Chondrocyte (in vitro differentiated cells): ENCODE measurements at places on chromosomes 12 and 14. TPM values are rescaled to one million over a fixed set of nuclear protein-coding genes. Genes with fewer than 3 reads are reported as not detected.

TGFB3 gene
- total RNA-seq, result 200 to 223 TPM (median 222 TPM) in 3 replicates

MGST1 gene
- total RNA-seq, result 17.9 to 45.6 TPM (median 23.9 TPM) in 3 replicates

POC1B gene
- total RNA-seq, result 10.4 to 12.2 TPM (median 11.0 TPM) in 3 replicates

CARMIL3 gene
- 0.34 to 0.60 TPM (median 0.54 TPM) in 3 replicates for total RNA-seq

KRT74 gene
- not detected in 3 replicates for total RNA-seq

EXOC3L4 gene
- not detected in 3 replicates for total RNA-seq

FAM90A1 gene
- not detected in 3 replicates for total RNA-seq

RNASE3 gene
- not detected in 3 replicates for total RNA-seq

TIGAR gene
- 27.1 to 30.1 TPM (median 28.8 TPM) in 3 replicates for total RNA-seq

JPH4 gene
- 0.20 TPM in 1 of 3 replicates, not detected in the others for total RNA-seq

DTX1 gene
- total RNA-seq, result not detected in 3 replicates

C3AR1 gene
- 0.27 to 0.59 TPM in 2 of 3 replicates, not detected in the other for total RNA-seq

- DNase-seq, result no peak
These were observed 8.7 kb upstream of the FGD4 start for GRCh38 chr12:32390572-32391219.

GRCh38 chr14:59228421-59228820 lies 40.0 kb downstream of the DAAM1 start:
- DNase-seq, result no peak

DNA sequence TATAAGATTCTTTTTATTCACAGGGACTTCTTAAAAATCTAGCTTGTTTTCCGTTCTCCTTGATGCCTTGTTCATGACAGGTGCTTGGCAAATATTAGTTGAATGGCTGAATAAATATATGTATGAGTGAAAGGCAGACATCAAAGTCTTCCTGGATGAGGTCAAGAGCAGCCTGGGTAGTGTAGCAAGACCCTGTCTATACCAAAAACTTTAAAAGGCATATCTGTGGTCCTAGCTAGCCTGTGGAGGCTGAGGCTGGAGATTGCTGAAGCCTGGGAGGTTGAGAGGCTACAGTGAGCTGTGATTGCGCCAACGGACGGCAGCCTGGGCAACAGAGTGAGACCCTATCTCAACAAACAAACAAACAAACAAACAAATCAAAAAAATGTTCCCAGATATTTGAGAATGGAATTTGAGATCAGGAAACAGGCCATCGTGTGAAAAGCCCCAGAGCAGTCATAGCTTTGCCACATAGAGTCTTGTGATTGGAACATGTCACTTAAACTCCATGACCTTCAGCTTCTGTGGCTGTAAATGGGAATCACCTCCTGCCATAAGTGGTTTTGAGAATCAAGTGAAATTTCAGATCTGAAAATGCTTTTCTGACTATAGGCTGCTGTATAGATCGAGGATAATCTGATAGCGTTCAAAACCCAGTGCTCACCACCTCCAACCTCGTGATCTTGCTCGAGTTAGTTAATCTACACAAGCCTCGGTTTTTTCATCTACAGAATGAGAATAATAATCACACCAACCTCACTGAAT lies 64.3 kb downstream of the ZFP36L1 start:
- DNase-seq, result no peak

DNA sequence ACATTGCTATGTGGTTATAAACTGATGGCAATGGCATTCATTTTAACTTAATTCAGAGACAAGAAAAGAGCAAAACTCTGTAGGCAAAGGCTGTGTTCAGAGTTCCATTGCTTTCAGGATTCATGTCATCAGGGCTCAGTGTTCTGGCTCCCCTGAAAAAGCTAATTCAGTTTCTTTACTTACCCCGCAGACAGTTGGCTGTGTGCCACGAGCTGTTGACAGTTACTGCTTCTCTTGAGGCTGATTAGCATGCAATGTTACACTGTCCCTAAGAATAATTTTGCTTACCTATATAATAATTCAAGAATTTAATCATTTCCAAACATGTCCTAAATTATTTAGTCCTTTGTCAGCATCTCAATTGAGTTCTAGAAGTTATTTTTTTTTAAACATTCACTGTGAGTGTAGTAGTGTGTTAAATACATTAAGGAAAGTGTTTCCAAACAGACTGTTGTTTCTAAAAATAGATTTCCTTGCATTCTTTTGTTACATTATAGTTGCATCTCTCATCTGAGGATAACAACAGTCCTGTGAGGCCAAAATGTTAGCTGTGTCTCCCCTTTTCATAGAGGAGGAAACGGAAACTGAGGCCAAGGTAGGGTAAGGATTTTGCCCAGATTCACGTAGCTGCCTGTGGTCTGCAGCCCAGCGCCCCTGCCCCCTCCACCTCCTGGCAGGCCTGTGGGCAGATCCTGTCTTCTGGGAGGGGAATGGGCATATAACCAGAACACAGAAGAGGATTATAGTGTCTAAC lies 98.6 kb downstream of the PELI2 start:
- DNase-seq, result no peak

DNA sequence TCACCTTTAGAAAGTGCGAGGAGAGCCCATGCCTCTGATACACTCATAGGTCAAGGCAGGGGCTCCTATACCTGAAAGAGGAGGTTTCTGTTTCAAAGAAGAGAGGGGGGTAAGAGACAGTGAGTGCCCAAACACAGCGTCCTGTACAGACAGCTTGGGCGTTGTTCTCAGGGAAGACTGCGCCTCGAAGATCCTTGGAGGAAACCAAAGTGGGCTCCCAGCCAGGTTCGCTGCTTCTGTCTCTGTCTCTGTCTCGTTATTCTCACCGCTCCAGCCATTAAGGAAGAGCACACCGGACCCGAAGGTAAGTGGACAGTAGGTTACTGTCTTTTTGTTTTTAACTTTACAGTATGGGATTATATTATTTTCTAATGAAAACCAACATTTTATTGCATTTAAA lies 5.8 kb upstream of the IFI27 start:
- no peak for DNase-seq

DNA sequence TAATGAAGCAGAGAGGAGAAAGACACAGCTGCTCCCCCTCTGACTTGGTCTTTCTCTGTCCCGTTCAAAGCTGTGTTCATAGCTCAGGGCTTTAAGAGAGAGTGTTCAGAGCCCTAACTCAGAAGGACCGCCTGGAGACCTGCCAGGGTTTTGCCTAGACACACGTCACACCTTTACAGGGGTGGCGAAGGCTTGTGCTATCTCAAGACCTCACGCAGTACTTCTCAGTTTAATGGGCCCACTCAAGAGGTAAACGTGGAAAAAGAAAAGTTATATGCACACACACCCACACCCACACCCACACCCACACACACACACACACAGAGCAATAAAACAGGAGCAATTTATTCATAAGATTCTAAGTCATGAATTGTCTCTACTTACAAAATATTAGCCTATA lies 374.3 kb downstream of the C12orf75 start:
- no peak for DNase-seq

DNA sequence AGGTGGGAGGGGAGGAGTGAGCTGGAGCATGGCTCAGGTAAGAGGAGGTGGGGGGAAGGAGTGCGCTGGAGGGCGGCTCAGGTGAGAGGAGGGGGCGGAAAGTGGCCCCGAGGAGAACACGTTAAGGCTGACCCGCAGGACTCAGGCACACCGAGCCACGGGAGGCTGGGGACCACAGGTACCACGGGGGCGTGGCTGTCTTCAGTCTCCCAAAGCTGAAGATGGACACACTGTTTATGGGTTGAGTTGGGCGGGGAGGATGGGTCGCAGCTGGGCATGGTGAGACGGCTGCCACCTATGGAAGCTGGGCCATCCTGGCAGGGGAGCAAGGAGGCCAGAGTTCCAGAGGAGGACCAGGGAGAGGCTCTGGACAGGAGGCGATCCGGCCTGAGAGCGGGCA lies 23.5 kb downstream of the UBR7 start:
- DNase-seq, result no peak

GRCh38 chr12:108063192-108063591 lies 65.9 kb upstream of the WSCD2 start:
- no peak for DNase-seq

- no peak for DNase-seq
These were observed 706 bp upstream of the DIO2 start for GRCh38 chr14:80212023-80212397.

- no peak for DNase-seq
These were observed 8.2 kb upstream of the PPP2R5E start for GRCh38 chr14:63551332-63551731.

GRCh38 chr12:33813536-33813935 lies 208.8 kb upstream of the ALG10 start:
- DNase-seq, result no peak

GRCh38 chr14:21104448-21105060 lies 3.7 kb downstream of the TMEM253 start:
- no peak for DNase-seq
